ENCODE measurements at places on chromosomes 4 and X. TPM values are rescaled to one million over a fixed set of nuclear protein-coding genes. Genes with fewer than 3 reads are reported as not detected.

Gene ADH1A
- total RNA-seq: not detected

Gene OR13H1
- total RNA-seq: not detected

Gene NLGN4X
- 1.5 TPM for total RNA-seq

Gene SPANXC
- not detected for total RNA-seq

Gene UCP1
- total RNA-seq: not detected

Gene USP17L19
- not detected for total RNA-seq

Gene PABPC4L
- not detected for total RNA-seq

Gene TMEM35A
- 6.8 TPM for total RNA-seq

Gene NDST3
- total RNA-seq: 0.14 TPM

Gene POU4F2
- not detected for total RNA-seq

Gene HHIP
- total RNA-seq: 1.8 TPM

Gene IL21
- 0.16 TPM for total RNA-seq

Gene FAM149A
- 20.1 TPM for total RNA-seq

Gene SUPT20HL2
- total RNA-seq: not detected

Gene TBC1D8B
- 5.8 TPM for total RNA-seq

Gene LPAR4
- total RNA-seq: not detected

Gene SH3TC1
- 15.0 TPM for total RNA-seq

Gene GABRE
- total RNA-seq: 68.5 TPM

Gene ZNF157
- 0.14 TPM for total RNA-seq

Gene MAGEA2
- total RNA-seq: not detected

Gene FRG1
- total RNA-seq: 25.9 TPM

Gene KIAA1210
- not detected for total RNA-seq

Gene WWC2
- 9.2 TPM for total RNA-seq

Gene DMP1
- total RNA-seq: not detected

Gene GRIA3
- not detected for total RNA-seq

Gene MAGEA11
- not detected for total RNA-seq

Gene LRAT
- total RNA-seq: 0.80 TPM

Gene TRIM60
- not detected for total RNA-seq

Gene PAGE4
- not detected for total RNA-seq

Gene NEXMIF
- total RNA-seq: under 0.01 TPM

Gene COL25A1
- 1.6 TPM for total RNA-seq

Gene SHROOM4
- total RNA-seq: 2.4 TPM

Gene SLC4A4
- 141 TPM for total RNA-seq

Gene CSAG3
- not detected for total RNA-seq

Gene KCTD8
- 0.41 TPM for total RNA-seq

Gene REELD1
- total RNA-seq: not detected

Gene MSL3
- 37.8 TPM for total RNA-seq

Gene CT45A1
- not detected for total RNA-seq

Gene RTL3
- 1.1 TPM for total RNA-seq
